ENCODE measurements at places on chromosomes 2 and 18. TPM values are rescaled to one million over a fixed set of nuclear protein-coding genes. Genes with fewer than 3 reads are reported as not detected.

The PTPN18 gene
- total RNA-seq = 19.8 TPM

GRCh38 chr2:234378440-234378839, 118.4 kb downstream of the ARL4C start:
- ATAC-seq = no peak

The STEAP3 gene
- 11.6 TPM for total RNA-seq

The REG1B gene
- not detected for total RNA-seq

DNA sequence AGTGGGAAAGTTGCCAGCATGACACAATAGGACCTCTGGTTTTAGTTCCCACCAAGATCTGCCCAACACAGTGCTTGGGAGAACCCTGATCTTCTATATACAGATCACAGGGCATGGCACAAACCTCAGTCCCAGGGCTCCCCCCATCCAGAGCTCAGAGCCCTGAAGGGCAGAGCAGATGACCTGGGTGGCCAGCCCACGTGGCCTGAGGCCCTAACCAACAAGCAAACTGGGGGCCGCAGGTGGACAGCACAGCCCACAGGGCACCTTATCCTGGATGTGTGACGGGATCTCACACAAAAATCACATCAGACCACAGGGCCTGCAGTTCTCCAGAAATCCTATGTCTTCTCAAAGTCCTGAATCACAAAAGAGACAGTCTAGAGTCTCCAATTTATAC, 34.7 kb downstream of the CRACDL start:
- no peak for ATAC-seq

DNA sequence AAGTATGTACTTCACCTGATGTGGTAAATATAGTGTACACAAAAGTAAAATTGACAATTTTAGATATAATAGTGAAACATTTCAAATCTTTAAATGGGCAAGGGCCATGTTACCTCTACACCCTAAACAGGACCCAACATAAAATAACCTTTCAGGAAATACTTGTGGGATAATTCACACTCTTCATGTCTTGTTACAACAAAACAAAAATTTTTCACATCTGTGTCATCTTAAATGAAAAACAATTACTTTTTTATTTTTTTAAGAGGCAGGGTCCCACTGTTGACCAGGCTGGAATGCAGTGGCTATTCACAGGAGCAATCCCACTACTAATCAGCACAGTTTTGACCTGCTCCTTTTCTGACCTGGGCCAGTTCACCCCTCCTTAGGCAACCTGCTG, 42.1 kb downstream of the SRBD1 start:
- no peak for ATAC-seq
